NCI-H1694 (cell line): ENCODE measurements at places on chromosomes 12 and 14.

- DNase-seq: no peak
These were observed 46.9 kb downstream of the BEGAIN start for GRCh38 chr14:100540141-100540925.

DNA sequence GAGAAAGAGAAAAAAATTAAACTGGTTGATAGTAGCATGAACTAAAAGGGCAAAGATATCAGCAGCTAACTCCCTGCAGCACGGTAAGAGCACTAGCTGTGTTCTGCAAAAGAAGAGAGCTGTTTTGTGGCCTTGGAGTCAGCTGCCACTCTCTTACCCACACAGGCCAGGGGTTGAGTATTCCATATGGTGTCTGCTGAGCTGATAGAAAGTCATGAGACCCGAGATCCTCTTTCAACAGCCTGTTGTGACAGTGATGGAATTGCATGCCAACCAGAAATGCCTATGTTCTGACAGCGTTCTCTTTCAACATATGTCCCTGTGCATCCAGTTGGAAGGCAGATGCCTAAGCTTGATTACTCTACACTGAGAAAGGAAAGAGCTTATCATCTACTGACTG lies 39.9 kb downstream of the TMTC1 start:
- DNase-seq: peak; percentile 99

DNA sequence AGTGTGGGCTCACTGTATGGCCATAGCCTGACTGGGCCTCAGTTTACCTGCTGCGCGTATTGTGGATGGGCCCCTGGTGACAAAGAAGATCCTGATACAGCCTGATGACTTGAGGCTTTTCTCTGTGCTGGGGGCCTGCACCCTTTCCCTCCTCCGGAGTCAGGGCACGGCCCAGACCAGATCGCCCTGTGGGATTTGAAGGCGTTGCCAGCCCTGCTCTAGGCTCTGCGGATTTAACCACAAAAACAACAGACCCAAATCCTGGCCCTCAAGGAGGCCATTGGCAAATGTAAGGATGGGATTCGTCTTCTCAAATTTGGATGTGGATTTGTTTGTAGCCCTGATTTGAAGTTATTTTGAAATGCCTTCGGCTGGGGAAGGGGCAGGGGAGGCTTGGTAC lies 195.8 kb downstream of the TSPAN9 start:
- DNase-seq: no peak

GRCh38 chr12:116461060-116461459 lies 98.1 kb upstream of the MAP1LC3B2 start:
- no peak for DNase-seq

GRCh38 chr12:65565601-65566560 lies 258.4 kb upstream of the HMGA2 start:
- no peak for DNase-seq
